A549 treated with Mapracorat at 1 μM for 4 hours (cell line): ENCODE measurements at places on chromosomes 11 and 22. TPM values are rescaled to one million over a fixed set of nuclear protein-coding genes. Genes with fewer than 3 reads are reported as not detected.

The SCGB1A1 gene
- not detected in 5 replicates for total RNA-seq

The OR5P2 gene
- total RNA-seq: not detected in 5 replicates

The TRIM22 gene
- 0.80 to 1.4 TPM (median 0.87 TPM) in 5 replicates for total RNA-seq

The KDELR3 gene
- total RNA-seq: 17.2 to 20.9 TPM (median 19.8 TPM) in 5 replicates

The P4HA3 gene
- 35.5 to 58.6 TPM (median 49.8 TPM) in 5 replicates for total RNA-seq

The BET1L gene
- total RNA-seq: 37.3 to 46.4 TPM (median 44.1 TPM) in 5 replicates

The OR52A1 gene
- not detected in 5 replicates for total RNA-seq

The SYNGR1 gene
- 11.2 to 14.1 TPM (median 12.3 TPM) in 5 replicates for total RNA-seq

The RHOD gene
- 32.6 to 53.3 TPM (median 47.9 TPM) in 5 replicates for total RNA-seq

The HSPB2 gene
- 0.13 TPM in 1 of 5 replicates, not detected in the others for total RNA-seq

The CLDN5 gene
- not detected in 5 replicates for total RNA-seq

The CALCA gene
- total RNA-seq: 0.12 TPM in 1 of 5 replicates, not detected in the others

The KRTAP5-2 gene
- not detected in 5 replicates for total RNA-seq

The DEFB131B gene
- total RNA-seq: not detected in 5 replicates

The FOSL1 gene
- total RNA-seq: 122 to 190 TPM (median 138 TPM) in 5 replicates

The MPZL2 gene
- total RNA-seq: 0.09 to 0.11 TPM in 2 of 5 replicates, not detected in the others

The POGLUT3 gene
- total RNA-seq: 9.2 to 11.4 TPM (median 11.3 TPM) in 5 replicates

The ZNF70 gene
- 0.83 to 1.1 TPM (median 1.00 TPM) in 5 replicates for total RNA-seq

The CD3D gene
- total RNA-seq: not detected in 5 replicates

The OR10A2 gene
- not detected in 5 replicates for total RNA-seq

The CNGA4 gene
- total RNA-seq: 0.11 TPM in 1 of 5 replicates, not detected in the others
